ENCODE measurements at places on chromosomes 2 and 18.

- DNase-seq = no peak
These were observed 35.5 kb downstream of the NXPH2 start for GRCh38 chr2:138744713-138745112.

GRCh38 chr18:22268641-22269128 lies 99.3 kb downstream of the GATA6 start:
- no peak for DNase-seq

- DNase-seq = no peak
These were observed 124.7 kb downstream of the ICOS start for GRCh38 chr2:204061241-204061640.

GRCh38 chr18:34352385-34353163 lies 127.9 kb upstream of the NOL4 start:
- DNase-seq = no peak

GRCh38 chr2:220417503-220417902 lies 790.1 kb downstream of the SLC4A3 start:
- DNase-seq = no peak

GRCh38 chr18:48950536-48951447 lies at the start of gene SMAD7:
SMAD7 (minus strand) TSS chr18:48950965; CDS start chr18:48950424, 541 bp downstream.
- DNase-seq = peak; percentile 39

GRCh38 chr2:122753336-122753735 lies 997.9 kb downstream of the TSN start:
- DNase-seq = no peak

DNA sequence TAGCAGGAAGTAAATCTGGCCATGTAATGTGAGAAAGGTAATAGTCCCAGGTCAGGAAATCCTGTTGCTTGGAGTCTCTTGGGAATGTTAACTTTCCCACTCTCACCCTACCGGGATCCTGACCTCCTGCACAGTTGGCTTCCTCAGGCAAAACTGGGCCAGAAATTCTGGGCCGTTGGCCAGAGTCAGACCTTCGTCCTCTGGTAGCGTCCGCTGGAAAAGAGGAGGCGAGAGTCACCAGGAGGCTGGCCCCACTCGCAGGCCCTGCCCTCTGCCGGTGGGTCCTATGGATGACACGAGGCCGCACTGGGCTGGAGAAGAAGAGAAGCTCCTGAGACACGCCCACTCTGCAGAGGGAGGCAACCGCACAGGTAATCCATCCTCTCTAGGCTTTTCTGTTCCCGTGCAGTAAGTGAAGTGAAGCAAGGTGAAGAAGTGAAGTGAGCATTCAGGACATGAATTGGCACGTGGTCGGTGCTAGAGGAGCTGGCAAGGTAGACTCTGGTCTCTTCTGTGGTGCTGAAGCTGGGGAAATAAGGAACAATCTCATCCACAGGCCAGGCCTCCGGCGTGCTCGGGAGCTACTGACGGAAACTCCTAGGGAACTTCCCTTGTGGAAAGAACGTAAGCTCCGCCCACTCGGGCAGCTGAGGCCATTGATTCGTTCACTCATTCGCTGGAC lies 182.7 kb upstream of the GLI2 start:
- DNase-seq = no peak

DNA sequence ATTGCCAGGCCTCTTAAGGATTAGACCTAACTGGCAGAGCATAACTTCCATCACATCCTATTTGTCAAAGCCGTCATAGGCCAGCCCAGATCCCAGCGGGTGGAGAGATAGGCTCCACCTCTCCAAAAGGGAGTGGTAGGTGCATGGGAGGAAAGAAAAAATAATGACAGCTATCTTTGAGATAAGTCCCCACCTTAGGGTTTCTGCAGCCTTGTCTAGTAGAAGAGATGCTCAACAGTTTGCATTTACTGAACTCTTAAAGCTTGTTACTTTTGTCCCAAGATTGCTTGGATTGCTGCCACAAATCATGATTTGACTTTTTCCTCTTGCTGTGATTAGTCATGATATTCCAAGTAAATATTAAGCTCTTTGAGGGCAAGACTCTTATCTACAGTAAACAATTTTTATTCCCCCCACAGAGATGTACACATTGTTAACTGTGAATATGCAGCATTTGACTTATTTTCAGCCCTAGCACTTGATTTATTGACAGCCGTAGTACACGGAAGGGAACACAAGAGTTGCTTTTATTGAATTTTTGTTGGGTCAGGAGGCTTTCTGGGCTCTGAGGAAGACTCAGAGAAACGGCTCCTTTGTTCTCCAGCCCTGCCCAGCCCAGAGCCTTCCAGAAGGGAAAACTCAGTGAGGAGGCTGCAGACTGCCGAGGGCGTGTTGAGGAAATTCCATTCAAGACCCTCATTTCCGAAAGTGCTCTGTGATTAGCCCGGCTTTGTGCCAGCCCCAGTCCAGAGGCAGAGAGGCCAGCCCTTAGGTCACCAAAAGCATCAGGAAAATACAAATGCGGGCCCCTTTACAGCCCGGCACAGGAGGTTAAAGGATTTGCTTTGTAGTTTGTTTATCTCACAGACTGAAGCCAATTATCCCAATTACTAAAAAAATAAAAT lies 75.5 kb upstream of the ZNF532 start:
- no peak for DNase-seq

DNA sequence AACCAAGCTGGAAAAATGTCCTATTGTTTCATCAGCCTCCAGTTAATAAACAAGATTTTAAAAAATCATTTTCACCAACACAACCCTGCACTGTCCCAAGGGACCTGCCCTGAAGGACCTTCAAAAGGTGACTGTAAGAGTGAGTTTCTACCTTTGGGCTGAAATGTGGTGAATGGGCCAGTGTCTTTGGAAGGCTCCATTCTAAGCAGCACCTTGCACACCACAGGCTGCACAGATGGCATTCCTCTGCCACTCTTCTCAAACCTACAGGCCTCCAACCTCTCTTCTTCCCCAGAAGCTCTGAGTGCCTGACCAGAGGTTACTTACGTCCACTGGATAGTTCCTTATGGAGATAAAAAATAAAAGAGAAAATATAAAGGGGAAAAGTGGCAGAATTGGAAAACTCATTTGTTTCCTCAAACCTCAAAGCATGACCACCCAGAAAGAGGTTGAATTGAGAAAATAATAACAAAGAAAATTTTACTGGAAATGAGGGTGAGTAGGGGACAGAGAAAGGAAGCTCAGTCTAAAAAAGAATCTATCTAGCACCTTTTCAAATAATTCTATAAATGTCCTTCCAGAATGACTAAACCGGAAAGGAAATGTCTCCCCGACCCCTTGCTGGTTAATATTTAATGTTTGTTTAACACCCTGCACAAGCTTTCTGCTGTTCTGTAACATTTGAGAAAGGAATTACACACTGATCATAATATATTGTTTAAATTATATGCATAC lies 175.7 kb downstream of the METTL4 start:
- no peak for DNase-seq

DNA sequence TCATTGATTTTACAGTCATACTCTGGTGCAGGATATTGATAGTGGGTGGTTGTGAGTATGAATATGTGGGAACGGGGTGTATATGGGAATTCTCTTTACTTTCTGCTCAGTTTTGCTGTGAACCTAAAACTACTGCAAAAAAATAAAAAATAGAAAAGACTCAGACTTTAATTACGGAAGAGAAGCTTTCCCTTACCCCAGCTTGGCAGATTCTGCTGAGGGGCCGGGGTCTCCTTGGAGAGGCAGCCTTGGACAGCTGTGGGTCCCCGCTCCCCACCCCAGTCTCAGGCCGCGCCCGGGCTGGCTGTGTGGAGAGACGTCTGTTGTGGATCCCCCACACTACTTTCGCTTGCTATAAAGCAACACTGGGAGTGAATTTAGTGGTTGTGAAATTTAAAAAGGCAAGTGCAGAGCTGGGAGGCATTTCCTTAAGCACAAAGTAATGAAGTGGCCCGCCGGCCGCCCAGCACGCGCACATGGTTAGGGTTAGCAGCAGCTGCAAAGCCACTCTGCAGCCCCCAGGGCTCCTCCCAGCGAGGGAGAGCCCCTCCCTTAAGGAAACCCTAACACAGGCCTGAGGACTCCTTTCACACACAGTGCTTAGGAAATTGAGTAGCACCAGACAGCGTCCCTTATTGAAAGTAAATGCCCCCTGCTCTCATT lies 102.4 kb downstream of the DDX1 start:
- DNase-seq = no peak

DNA sequence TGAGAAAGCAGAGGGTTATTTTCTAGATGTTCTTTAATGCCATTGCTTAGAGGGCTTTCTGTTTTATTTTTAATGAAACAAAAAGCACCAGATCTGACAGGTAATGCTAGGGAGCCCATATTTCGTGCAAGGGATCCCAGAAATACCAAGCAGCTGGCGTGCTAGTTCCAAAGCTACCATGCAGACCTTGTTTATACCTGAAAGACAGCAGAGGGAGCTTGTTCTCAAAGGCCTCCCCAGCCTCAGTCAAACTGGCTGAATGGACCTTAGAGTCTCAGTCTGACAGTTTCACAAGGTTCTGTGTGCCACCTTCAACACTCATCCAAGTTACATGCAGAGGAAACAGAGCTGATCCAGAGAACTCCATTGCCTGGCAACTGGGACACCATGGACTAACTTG lies 48.6 kb downstream of the GALNT14 start:
- no peak for DNase-seq

- DNase-seq = no peak
These were observed 251.8 kb upstream of the NETO1 start for GRCh38 chr18:73119574-73119973.

- DNase-seq = no peak
These were observed 425.5 kb upstream of the PKDCC start for GRCh38 chr2:41622301-41622700.

DNA sequence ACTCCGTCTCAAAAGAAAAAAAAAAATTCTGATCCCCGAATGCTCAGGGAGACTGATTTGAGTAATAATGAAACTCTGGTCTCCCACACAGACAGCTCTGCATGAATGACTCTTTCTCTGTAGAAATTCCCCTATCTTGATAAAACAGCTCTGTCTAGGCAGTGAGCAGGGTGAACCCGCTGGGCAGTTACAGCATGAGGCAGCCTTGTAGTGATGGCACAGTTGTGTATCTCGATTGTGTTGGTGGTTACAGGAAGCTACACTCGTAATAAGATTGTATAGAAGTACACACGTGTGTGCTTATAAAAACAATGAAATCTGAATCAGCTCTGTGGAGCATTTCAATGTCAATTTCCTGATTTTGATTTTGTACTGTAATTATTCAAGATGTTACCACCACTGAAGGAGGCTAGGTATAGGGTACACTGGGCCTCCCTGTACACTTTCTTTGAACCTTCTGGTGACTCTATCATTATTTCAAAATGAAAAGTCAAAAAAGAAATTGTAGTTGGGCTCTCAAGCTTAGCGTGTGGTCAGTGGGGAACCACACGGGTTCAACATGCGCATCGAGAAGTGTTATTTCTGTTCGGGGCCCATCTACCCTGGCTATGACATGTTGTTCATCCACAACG lies 34.9 kb upstream of the ATP8B1 start:
- DNase-seq = peak; percentile 0

DNA sequence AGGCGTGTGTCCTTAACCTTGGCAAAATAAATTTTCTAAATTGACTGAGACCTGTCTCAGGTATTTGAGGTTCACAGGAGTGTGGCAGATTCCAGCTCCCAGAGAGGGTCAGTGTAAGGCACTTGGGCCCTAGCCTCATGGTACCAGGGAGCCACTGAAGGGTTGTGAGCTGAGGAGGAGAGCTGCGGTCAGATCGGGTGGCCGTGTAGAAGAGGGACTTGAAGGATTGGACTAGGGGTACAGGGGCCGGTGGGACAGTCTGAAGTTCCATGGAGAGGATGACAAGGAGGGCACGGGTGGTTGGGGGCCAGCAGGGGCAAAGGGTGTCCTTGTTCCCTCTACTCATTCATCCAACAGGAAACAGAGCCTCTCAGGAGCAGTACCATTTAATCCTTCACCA lies 327.0 kb upstream of the HS6ST1 start:
- no peak for DNase-seq

GRCh38 chr2:567865-568638 lies 109.2 kb downstream of the TMEM18 start:
- DNase-seq = no peak

DNA sequence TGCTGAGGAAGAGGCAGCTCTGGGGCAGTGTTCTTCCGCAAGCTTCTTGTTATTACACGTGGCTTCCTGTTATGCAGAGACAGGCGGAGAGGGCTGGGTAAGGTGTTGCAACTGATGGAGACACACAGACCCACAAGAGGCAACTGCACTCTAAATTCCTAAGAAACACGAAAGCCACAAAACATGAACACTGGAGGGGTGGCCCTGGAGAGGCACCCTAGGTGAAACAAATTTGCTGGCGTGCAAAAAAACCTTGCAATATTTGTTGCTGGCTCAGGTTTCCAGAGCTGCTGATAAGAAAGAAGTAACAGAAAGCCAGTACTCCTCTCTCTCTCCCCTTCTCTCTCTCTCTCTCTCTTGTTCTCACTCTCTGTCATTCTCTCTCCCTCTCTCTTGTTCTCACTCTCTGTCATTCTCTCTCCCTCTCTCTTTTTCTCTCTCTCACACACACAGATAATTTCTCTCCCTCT lies 31.8 kb downstream of the ARHGAP25 start:
- DNase-seq = peak; percentile 79

GRCh38 chr2:222859786-222860612 lies 837 bp upstream of the ACSL3 start:
- DNase-seq = no peak

DNA sequence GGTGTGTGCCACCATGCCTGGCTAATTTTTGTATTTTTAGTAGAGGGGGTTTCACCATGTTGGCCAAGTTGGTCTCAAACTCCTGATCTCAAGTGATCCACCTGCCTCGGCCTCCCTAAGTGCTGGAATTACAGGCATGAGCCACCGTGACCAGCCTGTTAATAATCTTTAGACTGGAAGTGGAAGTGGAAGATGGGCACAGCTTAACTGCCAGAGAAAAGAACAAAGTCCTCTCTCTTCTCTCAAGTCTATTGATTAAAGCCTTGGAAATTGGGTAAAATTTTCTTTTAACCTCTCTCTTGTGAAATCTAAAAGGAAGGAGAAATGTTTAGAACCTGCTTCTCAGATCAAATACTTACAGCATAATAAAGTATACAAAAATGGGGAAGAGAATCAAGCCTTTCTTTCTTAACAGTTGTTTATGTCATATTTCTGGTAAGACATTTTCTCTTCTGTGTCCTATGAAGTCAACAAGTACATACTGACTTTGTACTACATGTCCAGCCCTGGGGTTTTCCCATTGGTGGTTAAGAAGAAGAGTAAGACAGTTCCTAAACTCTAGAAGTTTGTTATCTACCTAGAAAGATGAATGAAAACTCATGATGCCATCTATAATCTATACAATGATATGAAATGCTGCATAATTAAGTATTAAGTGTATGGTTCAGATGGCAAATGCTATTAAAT lies 4.6 kb downstream of the TMEM169 start:
- no peak for DNase-seq

GRCh38 chr2:134593519-134593918 lies 125.3 kb downstream of the TMEM163 start:
- no peak for DNase-seq

DNA sequence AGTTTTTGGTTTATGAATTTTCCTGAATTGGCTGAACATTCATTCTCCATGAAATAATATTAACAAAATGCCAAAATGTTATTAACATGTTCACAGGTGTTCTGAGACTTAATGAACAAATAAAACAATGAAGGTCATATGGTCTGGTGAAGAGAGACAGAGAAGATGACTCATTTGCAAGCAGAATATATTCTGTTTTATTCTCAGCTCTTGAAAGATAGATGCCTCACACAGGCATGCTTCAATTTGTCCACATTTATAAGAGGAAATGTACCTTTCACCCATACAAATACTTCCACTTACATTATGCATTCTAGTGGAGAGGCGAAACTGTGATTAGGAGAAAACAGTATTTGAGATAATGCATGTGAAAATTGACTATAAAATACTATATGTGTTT lies 75.4 kb upstream of the PGAP1 start:
- no peak for DNase-seq
